ENCODE measurements at places on chromosomes 7 and 10. TPM values are rescaled to one million over a fixed set of nuclear protein-coding genes. Genes with fewer than 3 reads are reported as not detected.

Gene HKDC1
- 0.67 TPM for total RNA-seq

Gene RBP4
- not detected for total RNA-seq

Gene GATAD1
- 21.2 TPM for total RNA-seq

Gene CD36
- not detected for total RNA-seq

Gene PPP1R9A
- total RNA-seq, result not detected

Gene TOMM7
- 279 TPM for total RNA-seq

Gene NEBL
- not detected for total RNA-seq

Gene NKX1-2
- not detected for total RNA-seq

Gene HMX2
- total RNA-seq, result 0.43 TPM

Gene LFNG
- total RNA-seq, result 33.0 TPM

Gene H2BK1
- total RNA-seq, result not detected

Gene GRK5
- 22.7 TPM for total RNA-seq

Gene NCF1
- 0.62 TPM for total RNA-seq

Gene SPDYE2
- total RNA-seq, result not detected

Data from activated CD4-positive, alpha-beta memory T cell treated with anti-CD3 and anti-CD28 coated beads for 36 hours (primary cell).